Right atrium auricular region (tissue), 2 donors: ENCODE measurements at places on chromosomes 1 and 21. TPM values are rescaled to one million over a fixed set of nuclear protein-coding genes. Genes with fewer than 3 reads are reported as not detected.

The OR10Z1 gene
- total RNA-seq: not detected

GRCh38 chr1:111786669-111787207 is 31.0 kb downstream of the DDX20 start:
- no peak overlapping the region for H3K27ac ChIP-seq
- no peak overlapping the region for H3K4me3 ChIP-seq
- DNase-seq: no peak

DNA sequence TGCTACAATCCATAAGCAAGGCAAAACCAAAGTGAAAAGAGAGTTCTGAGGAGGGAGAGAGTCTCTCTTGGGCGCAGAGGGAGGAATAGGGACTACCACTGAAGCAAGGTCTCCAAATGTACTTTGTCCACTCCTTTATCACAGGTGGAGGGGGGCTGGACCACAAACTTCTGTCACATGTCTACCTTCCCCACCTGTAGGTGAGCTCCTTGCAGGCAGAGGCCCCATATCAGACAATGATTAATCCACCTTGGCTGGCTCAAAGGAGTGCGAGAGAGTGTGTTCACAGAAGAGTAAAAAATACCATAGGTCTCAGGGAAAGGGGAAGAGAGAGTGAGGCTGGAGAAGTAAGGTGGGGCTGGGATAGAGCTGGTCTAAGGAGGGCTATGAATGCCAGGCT is 4.5 kb downstream of the BEND5 start:
- H3K36me3 ChIP-seq: no peaks in the 10 kb centered on the region
- DNase-seq: no peak
- H3K27me3 ChIP-seq: no peaks in the 10 kb centered on the region
- no peaks in the 10 kb centered on the region for H3K4me1 ChIP-seq
- no peak overlapping the region for H3K27ac ChIP-seq

DNA sequence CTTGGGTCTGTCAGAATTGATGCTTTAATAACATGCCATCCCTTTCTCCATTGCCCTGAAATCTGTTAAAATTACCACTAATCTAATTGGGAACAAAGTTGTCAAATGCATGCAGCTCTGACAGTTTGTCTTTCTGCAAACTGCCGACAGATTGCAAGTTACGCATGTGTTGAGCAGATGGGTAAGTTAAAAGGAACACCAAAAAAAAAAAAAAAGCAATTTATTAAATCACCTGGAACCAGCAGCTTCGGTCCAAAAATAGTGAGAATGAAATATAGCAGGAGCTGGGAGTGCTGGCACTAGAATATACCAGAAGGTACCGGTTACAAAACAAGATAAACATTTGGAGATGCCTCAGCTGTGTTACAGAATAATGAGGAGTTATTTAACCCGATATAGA is 149.6 kb upstream of the C1orf87 start:
- H3K27ac ChIP-seq: no peak overlapping the region
- H3K27me3 ChIP-seq: no peaks in the 10 kb centered on the region
- H3K4me3 ChIP-seq: no peak overlapping the region
- H3K36me3 ChIP-seq: no peaks in the 10 kb centered on the region

DNA sequence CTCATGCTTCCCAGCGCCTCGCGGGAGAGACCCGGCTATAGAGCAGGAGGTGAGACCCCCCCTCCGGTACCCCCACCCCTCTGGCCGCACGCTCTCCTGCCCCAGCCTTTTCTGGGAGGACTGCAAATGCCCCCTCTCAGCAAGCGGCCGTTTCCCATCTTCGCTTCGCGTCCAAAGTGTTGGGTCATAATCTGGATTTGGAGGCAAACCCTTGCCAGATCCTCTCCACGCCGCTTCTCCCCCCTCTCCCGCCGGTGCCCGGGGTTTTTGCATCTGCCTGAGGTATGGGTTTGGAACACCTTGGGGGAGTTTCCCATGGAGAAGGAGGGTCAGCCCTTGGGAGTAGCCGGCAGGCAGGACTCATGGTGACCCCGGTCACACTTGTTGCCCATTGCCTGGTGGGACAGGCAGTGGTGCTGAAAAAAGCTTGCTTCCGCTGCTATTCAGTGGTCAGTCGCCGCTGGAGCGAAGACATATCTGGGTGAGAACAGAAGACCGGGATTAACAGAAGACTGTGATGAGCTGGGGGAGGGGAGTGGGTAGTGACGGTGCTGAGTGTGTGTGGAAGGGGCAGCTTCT is 935 bp downstream of the KCNK2 start:
- H3K27ac ChIP-seq: no peak overlapping the region
- H3K27me3 ChIP-seq: peaks cover 13% of the 10 kb centered on the region
- no peaks in the 10 kb centered on the region for H3K36me3 ChIP-seq
- H3K4me3 ChIP-seq: no peak overlapping the region
- H3K4me1 ChIP-seq: no peaks in the 10 kb centered on the region

- peaks cover 24% of the 10 kb centered on the region for H3K4me1 ChIP-seq
- no peaks in the 10 kb centered on the region for H3K27me3 ChIP-seq
- no peak for DNase-seq
- no peak overlapping the region for H3K4me3 ChIP-seq
Observed at GRCh38 chr1:94654031-94654430, 112.5 kb upstream of the F3 start.

DNA sequence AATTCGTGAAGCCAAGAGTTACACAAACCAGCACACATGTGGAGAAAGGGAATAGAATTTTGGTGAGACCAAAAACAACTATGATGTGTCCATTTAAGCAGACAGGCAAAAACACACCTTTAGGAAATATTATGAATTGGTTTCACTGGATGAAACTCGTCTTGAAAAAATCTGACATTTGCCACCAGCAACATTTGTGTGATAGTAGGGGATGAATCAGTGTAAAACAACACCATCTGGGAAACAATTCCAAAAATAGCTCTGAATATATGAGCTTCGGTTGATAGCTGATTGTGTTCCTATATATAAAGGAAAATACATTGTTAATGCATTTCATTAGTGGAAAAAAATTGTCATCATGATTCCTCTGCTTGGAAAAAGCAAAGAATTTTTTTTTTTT is 327.8 kb downstream of the PAPPA2 start:
- no peak for DNase-seq
- H3K36me3 ChIP-seq: no peaks in the 10 kb centered on the region
- peaks cover 15% of the 10 kb centered on the region for H3K4me1 ChIP-seq
- H3K27ac ChIP-seq: no peak overlapping the region
- H3K4me3 ChIP-seq: no peak overlapping the region
